ENCODE measurements at places on chromosomes 5 and 9.

GRCh38 chr5:95759005-95759404 lies 27.9 kb downstream of the RHOBTB3 start:
- DNase-seq: no peak

DNA sequence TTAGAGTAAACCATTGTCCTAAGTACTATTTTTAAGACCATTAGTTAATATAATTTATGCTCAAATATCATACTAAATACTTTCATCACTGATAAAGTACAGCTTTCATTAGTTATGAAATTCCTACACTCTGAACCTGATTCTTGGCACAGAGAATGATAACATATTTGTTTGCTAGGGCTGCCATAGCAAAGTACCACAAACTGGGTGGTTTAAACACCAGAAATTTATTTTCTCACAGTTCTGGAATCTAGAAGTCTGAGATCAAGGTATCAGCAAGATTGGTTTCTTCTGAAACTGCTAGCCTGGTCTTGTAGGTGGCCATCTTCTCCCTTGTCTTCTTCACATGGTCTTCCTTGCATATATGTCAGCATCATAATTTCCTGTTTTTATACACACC lies 608.4 kb downstream of the TLE1 start:
- peak; percentile 10 for DNase-seq

DNA sequence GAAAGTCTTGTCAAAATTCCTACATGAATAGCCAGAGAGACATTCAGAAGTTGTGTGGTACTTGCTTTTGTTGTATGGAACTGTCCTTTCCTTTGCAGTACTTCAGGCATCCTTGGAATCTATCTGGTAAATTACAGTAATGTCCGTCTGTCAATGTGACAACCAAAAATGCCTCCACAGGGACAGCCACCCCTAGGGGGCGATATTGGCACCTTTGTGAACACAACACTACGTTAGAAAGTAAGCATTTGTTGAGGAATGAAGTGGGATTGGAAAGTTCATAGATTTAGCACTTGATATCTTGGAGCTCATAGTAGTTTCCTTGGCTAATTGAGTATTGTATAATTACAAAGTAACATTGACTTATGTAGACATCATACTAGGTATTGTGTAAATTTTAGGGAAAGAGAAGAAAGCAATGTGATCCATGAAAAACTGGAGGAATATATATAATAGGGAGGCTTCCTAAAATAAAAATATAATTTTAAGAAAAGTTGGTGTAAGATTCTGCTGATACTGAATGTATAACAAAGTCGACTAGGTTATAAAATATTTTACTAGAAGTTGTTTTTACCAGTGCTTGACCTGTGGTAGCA lies 32.7 kb downstream of the TMEFF1 start:
- DNase-seq: peak; percentile 61

DNA sequence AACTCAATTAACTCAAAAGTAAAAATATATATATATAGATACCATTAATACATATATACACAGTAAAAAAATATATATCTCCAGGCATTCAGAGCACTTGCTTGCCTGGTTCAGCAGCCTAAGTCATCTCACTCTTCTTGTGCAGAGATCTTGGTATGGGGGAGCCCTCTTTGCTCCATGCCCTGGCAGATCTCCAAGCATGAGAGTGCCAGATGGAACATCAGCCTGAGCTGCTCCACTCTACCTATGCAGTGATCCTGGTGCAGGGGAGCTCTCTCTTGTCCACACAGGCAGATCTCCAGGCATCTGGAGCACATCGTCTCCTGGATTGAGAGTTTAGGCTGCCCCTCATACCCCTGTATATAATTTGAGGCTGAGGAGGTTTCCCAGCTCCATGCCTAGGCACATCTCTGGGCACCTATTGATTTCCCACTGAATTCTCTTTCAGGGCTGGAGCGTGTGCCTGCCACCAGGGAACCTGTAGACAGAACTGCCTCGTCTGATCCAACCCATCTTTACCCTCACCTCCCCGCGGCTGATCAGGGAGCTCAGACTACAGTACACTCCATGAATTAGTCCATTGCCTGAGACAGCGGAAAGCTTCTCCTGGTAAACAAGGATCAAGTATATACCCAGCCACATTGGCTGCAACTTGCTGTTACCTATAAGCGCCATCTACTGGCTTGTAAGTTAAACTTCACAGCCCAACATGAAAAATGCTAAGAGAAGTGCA lies 342.4 kb upstream of the GRIA1 start:
- peak; percentile 84 for DNase-seq

DNA sequence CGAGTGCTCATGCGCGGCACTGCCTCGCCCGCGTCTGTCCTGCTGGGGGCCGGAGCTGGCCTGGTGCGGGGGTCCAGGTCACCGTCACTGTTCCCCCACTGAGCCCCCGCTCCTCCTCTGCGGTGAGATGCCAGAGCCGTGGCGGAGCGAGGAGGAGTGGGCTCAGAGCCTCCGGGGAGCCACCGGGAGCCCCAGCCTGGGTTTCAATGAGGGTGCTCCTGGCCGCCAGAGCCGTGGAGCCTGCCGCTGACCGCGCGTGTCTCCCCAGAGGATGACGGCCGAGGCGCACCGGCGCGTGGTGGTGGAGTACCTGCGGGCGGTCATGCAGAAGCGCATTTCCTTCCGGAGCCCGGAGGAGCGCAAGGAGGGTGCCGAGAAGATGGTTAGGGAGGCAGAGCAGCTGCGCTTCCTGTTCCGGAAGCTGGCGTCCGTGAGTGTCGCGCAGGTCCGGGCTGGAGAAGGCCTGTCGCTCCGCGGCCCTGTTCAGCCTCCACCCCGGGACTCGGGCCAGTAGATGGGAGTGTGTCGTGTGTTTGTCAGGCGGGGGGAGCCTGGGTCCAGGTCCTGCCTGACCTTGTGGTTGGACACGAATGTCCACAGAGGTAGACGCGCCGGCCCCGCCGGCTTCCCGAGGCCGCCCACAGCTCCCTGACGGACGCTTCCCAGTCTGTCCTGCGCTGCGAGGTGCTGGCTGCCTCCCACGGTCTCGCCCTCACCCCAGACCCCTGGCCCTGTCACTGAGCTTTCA lies 22.0 kb downstream of the EXOC3 start:
- no peak for DNase-seq

All from fibroblast of upper back skin (primary cell).